ENCODE measurements at places on chromosomes 2 and 18.

DNA sequence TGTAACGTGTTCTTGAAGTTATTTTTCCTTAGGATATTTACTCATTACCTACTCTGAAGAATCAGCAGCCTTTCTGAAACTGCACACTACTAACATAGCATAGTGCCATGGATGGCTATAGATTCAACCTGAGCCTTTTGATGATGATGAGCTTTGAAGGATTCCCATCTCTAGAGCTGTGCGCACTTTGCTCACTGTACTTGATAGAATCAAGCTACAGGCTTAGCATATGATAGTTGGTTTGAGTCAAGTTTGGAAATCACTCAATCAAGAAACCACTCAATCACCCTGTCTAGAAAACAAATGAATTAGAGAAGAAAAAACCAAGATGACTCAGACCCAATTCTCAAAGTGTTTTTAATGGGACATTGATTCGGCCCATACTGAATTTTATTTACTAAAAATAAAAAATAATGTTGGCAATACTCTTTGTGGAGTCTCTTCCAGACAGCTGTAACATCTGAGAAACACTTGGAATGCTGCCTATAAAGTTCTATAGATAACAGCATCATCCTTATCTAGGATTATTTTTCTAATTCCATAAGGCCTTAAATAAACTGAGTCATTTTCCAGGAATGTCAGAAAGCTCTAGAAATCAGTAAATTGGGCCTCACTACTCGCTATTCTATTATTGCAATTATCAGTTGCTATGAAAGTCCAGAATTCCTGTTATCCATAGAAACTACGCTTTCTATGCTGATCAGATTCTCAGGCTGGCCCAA is 259.0 kb upstream of the ERBB4 start:
- no peak for DNase-seq

DNA sequence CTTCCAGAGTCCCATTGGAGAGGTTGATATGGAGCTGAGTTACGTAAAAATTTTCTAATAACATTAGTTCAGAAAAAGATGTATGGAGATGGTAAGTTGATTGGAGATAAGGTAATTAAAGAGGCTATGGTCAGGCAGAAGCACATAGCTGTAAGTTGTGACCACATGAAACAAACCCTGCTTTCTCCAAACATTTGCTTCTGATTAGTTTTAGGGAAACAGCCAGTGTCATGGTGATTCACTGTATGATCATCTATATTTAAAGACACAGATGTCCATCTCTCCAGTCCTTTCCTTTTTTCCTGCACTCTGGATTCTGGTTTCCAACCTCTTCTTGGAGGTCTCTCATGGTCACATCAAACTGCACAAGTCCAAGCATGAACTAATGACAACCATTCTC is 1550.8 kb upstream of the PIK3C3 start:
- DNase-seq: no peak

DNA sequence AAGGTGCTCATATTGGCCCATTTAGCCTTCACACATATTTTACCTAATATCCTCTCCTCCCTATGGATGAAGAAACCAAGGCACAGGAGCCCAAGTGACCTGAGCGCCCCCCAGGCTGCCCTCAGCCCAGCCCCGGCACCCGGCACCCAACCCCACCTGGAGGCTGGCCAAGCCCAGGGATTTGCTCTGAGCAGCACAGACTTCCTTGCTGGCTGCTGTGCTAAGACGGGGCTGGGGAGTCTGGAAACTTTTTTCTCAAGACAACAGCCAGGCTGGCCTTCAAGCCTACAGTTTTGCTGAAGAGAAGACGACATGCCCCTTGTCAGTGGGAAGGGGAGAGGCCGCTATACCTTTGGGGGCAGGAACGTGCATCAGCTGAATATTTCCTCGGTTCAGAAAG is 52.7 kb upstream of the LAMA1 start:
- no peak for DNase-seq

GRCh38 chr18:24754583-24755253 is 294.3 kb downstream of the HRH4 start:
- no peak for DNase-seq

- DNase-seq: peak; percentile 85
These were observed 19.1 kb downstream of the EPB41L3 start for GRCh38 chr18:5524660-5525059.

GRCh38 chr2:179595284-179595683 is 266.1 kb downstream of the ZNF385B start:
- peak; percentile 36 for DNase-seq

DNA sequence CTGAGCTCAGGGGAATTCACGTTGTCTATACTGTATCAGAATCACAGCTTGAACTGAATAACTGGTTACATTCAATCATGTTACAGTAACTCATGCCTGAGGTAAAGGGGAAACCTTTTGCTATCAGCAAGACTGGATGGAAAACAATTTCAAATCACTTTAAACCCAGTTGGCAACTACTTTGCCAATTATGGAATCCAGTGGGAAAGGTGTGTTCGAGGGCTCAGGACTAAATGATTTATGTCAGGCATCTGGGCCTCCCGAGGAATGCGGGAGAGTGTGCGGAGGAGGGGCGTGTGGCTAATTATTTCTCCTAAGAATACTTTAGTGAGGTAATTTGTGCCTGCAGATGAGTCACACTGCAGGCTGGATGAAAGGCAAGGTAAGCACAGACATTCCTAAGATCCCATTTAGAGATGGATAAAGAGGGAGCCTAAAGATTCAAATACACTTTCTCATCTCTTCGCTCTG is 100.1 kb downstream of the HRH4 start:
- no peak for DNase-seq

DNA sequence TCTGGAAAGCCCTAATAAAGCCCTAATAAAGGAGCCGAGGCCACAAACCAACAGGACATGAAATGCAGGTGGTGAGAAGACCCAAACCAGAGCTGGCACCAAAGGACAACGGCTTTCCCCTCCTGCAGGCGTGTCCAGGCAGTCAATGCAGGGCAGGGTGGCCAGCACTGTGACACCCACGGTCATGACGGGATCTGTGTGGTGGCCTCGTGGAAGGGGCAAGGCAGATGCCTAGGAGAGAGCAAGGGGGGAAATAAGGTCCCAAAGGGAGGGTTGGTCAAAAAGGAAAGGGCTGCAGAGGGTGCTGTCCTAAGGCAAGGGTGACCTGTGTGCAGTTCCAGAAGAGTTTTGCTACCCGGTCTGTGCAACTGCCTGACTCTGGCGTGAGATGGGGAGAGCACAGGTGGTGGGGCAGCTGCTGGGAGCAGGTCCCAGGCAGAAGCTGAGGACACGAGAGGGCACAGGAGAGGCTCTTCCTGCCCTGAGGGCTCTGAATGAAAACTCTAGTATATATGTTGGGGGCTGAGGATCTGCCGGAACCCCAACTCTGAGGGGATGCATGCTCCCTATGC is 156.7 kb downstream of the TPO start:
- no peak for DNase-seq

- no peak for DNase-seq
These were observed 130.9 kb upstream of the ITGA6 start for GRCh38 chr2:172296267-172297046.

- DNase-seq: no peak
These were observed 42.9 kb downstream of the ARHGEF33 start for GRCh38 chr2:38932586-38932985.

DNA sequence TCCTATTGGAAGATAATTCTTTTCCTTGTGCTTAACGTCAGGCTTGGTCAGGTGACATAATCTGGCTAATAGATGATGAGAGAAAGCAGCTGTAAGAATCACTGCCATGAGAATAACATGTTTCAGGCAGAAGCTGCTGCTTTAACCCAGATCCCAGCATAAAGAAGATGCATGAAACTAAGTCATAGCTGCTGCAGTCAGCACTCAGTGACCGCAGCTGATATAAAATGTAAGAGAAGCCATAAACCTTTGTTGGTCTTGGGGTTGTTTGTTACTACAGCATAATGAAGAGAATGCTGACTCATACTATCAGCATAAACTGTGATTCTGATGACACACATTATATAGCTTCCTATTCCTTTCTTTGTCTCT is 274.3 kb upstream of the TRIB2 start:
- DNase-seq: no peak

GRCh38 chr18:52722904-52723303 is 382.9 kb downstream of the DCC start:
- no peak for DNase-seq

GRCh38 chr2:74856004-74856578 is 22.2 kb downstream of the HK2 start:
- no peak for DNase-seq

GRCh38 chr18:5066380-5066977 is 130.6 kb downstream of the AKAIN1 start:
- peak; percentile 9 for DNase-seq

DNA sequence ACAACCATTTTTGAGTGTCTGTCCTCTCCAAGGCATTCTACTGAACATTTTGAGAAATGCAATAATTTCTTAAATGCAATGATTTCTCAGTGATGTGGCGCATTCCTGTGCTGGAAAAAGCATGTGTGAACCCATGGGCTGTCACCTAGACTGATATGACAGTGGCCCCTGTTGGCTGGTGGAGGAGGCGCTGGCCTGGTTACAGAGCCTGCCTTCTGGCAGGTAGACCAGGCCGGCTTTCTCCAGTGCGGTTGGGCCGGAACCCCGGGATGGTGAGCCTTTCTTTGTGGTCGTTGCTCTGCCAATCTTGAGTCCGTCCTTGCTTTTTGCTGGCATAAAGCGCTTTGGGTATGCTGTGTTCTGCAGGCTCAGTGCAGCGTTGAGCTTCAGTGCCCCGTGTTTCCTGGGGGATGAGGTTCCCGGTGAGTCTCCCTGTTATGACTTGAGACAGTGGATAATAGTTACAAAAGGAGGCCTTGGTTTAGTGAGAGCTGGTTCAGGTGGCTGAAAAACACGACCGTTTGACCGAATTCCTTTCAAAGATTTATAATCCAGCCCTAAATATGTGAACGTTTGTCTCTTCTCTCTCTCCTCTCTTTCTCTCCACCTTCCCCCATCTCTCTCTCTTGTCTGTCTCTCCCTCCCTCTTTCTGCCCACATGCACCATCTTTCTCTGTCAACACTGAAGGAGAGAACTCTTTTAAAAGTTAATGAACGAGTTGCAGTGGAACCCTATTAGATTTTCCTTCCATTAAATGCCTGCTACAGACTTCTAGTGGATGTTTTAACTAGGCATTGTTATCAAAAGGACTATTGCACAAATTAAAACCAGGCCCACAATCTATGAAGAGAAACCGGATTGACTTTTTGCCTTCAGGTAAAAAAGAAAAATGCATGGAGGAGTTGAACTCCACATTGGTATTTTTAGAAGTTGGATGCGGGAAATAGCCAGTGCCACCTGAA is 34.0 kb downstream of the TSHZ1 start:
- peak; percentile 58 for DNase-seq

DNA sequence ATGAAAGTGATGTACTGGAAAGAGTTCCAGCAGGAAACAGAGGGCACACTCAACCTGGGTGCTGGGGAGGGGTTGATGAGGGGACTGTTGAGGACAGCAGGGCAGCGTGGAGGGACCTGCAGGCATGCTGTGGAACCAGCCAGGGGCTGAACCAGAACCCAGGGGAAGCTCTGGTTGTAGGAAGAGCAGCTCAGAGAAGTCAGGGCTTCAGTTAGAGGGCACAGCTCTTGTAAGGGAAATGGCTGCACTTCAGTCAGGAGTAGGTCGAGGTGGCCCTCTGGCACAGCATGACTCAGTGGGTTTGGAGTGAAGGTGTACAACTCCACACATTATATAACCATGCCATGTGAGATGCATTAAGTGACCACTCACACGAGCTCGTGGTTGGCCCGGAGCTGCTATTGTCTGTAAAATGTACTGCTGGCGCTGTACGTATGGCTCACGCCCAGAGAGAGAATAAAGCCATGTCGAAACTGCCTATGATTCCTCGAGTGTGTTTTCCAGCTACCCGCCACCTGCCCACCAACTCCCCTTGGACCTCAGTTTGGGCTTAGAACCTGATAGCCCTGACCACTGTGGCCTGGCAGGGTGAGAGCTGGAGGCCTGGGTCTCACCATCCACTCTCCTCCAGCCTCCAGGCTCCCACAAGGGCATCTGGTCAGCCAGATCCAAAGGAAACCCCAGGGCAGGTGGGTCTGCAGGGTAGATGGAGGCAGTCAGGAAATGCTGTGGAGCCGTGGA is 136.5 kb upstream of the HS6ST1 start:
- DNase-seq: no peak

GRCh38 chr2:17878281-17879136 is at the start of gene KCNS3:
Gene KCNS3, plus strand, starts transcription at chr2:17878667. Its CDS starts 52,342 bp downstream, at chr2:17931009.
- DNase-seq: peak; percentile 26

DNA sequence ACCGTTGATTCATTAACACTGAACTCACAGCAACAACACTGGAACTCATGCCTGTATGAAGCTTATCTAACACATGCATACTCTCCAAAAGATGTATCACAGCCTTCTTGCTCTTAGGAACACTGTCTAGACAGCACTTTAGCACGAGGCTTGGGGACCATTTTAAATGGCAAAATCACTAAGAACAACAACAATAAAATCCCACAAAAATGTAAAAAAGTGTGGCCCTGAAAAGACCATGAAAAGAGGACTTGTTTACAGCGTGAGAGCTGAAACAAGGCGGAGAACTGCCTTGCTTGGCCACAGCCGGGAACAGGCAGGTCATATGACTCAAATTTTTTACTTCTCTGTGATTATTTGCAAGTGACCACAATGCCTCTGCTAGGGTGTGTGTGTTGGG is 48.1 kb downstream of the CHN1 start:
- no peak for DNase-seq

GRCh38 chr2:138334323-138334722 is 167.2 kb upstream of the SPOPL start:
- DNase-seq: no peak

- DNase-seq: no peak
These were observed 66.6 kb upstream of the ID2 start for GRCh38 chr2:8615252-8615575.

- DNase-seq: no peak
These were observed 80.8 kb downstream of the NAT8 start for GRCh38 chr2:73561422-73561821.

DNA sequence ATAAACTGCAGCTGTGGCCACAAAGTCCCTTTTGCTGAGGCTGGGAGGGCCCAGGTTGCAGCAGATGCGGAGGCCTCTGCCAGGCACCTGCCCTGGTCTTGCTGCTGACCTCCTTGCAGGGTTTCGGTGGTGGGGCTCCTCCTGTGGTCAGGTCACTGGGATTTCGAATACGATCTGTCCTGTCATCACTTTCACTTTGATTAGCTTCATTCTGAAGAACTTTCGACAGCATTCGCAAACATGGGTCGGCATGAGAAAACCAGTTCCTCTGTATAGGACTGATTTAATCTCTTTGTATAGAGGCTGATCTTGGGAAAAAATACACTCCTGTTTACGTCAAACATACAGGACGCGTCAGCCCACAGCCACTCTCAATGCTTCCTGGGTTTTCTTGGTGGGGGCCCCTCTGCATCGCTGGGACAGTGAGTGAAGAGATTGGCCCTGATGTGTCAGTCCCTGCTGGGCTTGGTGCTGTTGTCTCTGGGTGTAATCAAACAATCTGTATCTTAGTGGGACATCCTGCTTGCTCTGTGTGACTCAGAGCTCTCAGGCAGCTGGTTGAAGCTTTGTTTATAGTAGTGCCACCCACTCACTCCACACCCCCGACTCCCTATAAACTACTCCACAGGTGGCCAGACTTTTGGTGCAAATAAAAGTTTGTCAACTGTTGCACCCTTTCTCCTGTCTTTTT is 209.4 kb upstream of the CXCR4 start:
- no peak for DNase-seq

GRCh38 chr2:118845005-118845521 is 2.4 kb downstream of the EN1 start:
- DNase-seq: peak; percentile 27

GRCh38 chr2:206876216-206876860 is 63.0 kb upstream of the CPO start:
- DNase-seq: no peak

- no peak for DNase-seq
These were observed 255.3 kb upstream of the SIX2 start for GRCh38 chr2:45264227-45265225.

- DNase-seq: no peak
These were observed 307.3 kb downstream of the ZNF521 start for GRCh38 chr18:25044694-25045093.
